ENCODE measurements at places on chromosomes 1 and 21.

GRCh38 chr1:115828101-115829022 lies 12.6 kb downstream of the NHLH2 start:
- DNase-seq: no peak

DNA sequence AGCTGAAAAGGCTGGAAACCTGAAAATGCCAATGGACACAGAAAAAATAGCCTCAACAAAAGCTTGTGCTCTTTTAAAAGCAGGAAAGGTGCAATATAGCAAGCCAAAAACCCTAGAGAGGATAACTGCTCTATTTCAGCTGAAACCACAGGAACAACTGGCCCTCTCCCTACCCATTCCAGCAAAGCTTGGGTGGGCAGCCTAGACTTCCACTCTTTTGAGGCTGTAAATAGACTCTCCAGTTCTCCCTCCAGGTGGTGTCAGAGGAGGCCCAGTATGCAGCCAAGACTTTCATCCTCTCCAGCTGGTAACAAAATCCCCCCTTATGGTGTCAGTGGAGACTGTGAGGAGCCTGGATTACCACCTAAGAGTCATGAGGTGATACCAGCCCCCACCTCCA lies 206.9 kb upstream of the PLD5 start:
- DNase-seq: no peak

DNA sequence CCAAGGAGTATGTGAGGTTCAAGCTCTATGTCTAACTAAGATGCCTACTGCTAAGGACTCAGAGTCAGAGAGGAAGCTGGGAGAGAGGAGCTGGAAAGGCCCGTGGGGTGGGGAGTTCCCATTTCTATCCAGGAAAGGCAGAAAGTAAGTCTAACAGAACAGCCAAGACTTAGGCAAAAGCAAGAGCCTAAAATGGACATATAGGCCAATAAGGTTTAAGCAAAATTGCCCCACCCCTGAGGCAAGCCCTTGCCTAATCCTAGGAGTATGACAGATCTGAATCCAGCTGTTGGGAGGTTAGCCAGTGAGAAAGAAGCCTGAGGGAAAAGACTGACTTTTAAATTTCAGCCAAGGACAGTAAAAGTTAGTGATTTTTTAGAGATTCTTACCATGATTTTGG lies 1.6 kb upstream of the KLHDC9 start:
- no peak for DNase-seq

GRCh38 chr1:18875107-18875795 lies 15.8 kb upstream of the TAS1R2 start:
- peak; percentile 75 for DNase-seq

DNA sequence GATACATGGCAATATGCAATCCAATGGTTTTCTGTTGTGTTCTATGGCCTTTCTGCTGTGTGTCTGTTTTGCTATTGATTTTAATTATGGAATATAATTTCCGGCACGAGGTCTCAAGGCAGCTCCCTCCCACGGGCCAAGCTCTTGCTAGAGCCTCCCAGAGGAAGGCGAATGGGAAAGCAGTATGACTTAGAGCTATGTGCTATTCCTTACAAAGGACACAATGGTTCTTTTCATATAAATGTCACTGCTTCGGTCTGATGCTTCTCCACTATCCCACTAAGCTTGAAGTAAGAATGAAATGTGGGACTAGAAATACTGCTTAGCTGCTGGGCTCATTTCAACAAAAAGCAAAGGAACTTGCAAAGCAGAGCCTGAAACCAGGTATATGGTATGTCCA lies 322.2 kb upstream of the BEND5 start:
- DNase-seq: no peak

- no peak for DNase-seq
These were observed 326.5 kb downstream of the PDE4B start for GRCh38 chr1:66119148-66119547.

GRCh38 chr1:183259924-183260323 lies 73.9 kb downstream of the LAMC2 start:
- no peak for DNase-seq

DNA sequence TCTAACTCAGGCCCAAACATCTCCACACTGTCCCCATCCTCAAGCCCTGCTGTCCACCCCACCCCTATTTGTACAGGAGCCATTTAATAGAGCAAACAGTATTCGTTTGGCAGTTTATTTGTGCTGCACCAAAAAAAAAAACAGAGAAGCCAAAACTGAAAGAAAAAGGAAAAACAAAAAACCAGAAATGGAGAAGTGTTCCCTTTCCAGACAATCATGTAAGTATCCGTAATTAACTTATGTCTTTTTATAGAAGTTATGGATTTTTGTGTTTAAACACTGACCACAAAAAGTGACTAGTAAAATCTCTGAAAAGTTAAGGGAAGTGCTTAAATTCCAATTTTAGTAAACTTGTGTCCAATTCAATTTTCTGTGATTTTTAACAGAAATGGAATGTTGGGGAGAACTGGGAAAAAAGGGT lies 40.4 kb upstream of the ZBTB18 start:
- DNase-seq: no peak

GRCh38 chr1:223411710-223412109 lies 18.5 kb downstream of the CCDC185 start:
- DNase-seq: no peak

GRCh38 chr21:32190493-32191144 lies 88.2 kb downstream of the MIS18A start:
- no peak for DNase-seq

DNA sequence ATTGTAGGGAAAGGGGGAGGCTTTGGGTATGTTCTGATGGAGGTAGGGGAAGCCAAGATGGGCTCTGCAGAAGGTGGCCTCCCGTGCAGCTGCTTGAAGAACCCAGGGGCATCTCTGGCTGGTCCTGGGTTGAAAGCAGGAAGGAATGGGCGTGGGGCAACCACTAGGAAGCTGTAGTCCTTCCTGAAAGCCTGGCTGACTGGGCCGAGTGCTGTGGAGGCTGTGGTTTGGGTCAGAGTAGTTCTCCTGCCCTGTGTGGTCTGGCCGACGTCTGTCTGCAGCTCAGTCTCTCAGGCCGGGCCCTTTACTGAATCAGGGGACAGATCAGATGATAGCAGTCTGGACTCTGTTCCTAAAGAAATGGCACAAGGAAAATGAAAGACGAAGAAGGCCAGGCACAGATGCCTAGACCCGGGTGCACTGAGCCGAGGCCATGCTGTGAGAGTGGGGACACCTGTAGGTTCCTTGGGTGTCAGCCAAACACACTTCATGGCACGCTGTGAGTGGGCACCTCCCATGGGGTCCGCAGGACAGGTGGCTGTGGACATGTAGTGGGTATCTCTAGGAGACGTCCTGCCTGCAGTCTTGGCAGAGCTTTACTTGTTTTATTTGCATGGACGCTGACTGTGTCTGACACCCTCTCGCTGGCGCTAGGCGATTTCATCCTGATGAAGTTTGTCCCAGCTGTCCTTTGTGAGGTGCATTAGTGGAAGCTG lies 87.0 kb downstream of the POFUT2 start:
- no peak for DNase-seq

- DNase-seq: no peak
These were observed 47.1 kb downstream of the C8A start for GRCh38 chr1:56901716-56902115.

GRCh38 chr1:63575340-63575826 lies 17.8 kb upstream of the PGM1 start:
- no peak for DNase-seq

- no peak for DNase-seq
These were observed 27.7 kb downstream of the KIAA1614 start for GRCh38 chr1:180940445-180940844.

GRCh38 chr1:217443845-217444244 lies 187.0 kb downstream of the GPATCH2 start:
- DNase-seq: no peak

DNA sequence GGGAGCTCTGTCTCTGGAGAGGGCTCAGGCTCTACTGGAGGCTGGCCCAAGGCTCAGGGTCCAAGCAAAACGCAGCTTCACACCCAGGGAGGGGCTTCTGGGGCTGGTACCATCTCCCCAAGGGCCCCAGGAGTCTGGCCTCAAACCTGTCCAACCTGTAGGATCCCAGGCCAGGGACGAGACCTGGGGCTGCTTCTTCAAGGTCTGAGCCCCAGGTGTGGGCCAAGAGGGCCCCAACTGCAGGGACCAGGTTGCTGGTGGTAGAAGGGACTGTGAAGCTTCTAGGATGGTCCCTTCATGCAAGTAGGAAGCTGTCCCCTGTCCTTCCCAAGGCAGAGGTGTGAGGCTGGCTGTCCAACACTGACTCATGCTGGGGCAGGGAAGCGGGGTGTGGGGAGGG lies 7.8 kb upstream of the MMEL1 start:
- DNase-seq: no peak

GRCh38 chr1:162822391-162823200 lies 32.1 kb downstream of the HSD17B7 start:
- DNase-seq: peak; percentile 24

DNA sequence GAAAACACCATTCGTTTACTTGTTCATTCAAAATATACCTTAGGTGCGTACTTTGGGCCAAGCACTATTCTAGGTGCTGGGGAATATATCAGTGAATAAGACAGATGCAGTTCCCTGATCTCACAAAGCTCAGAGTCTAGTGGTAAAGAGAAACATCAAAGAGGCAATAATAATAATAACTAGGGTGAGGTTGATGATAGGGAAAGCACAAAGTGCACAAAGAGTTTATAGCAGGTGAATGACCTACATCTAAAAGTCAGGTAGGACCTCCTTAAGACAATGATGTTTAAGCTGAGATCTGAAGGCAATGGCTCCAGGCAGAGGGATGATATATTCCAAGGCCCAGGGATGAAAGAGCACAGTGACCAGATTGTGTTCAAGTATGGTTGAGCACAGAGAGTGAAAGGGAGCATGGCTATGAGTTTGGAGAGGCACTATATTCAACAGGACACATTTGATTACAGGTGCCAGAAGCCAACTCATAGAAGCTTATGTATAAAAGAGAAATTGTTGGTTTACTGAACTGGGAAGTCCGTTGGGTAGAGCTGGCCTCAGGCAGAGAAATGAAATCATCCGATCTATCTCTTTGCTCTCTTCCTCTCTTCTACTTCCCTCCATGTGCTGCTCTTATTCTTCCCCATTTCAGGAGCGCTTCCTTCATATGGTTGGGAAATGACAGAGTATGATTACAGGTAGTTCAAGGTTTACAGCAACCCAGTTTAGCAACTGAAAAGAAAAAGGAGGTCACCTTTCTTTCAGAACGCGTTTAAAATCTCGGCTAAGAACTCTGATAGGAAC lies 23.0 kb upstream of the CCT8 start:
- no peak for DNase-seq

- DNase-seq: no peak
These were observed 14.0 kb upstream of the WASF2 start for GRCh38 chr1:27503844-27504587.

DNA sequence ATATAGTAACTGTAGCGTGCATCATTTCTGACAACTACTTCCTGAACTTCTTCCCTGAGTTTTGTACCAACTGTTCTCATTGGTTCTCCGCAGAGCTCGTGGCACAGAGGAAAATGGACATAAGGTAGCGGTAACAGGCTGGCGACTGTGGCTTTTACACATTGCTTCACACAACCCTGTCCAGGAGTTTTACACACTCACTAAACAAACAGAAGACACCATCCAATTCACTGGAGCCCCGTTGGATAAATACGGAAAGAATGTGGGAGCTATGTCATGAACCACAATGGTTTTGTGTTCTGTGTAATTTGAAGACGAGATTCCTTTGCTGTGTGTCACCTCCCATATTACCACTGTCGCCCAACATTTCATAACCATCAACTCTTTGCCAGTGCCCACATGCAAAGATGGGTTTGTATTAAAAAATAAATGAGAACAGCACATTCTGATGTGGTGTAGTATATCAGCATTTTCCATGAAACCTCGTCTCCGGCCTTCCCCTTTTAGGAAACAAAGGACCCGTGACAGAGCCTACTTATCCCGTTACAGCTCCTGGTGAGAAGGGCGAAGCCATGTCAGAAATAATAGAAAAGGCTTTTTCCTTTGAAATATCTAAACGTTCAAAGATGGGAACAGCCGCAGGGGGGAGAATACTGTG lies 47.4 kb upstream of the ENAH start:
- no peak for DNase-seq

GRCh38 chr1:186605762-186606350 lies 74.4 kb downstream of the PTGS2 start:
- peak; percentile 51 for DNase-seq

DNA sequence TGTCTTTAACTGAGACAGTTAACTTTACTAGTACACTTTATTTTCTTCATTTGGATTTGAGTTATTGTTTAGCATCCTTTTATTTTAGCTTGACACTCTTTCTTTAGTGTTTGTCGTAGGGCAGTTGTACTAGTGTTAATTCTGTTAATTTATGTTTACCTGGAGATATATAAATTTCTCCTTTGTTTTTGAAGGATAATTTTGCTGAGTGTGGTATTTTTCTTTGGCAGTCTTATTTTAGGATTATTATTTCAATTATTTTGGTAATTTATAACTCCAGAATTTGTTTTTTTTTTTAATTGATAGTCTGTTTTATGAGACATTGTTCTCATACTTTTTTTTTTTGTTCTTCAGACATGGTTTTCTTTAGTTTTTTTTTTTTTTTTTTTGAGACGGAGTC lies 73.8 kb upstream of the CHODL start:
- DNase-seq: no peak

DNA sequence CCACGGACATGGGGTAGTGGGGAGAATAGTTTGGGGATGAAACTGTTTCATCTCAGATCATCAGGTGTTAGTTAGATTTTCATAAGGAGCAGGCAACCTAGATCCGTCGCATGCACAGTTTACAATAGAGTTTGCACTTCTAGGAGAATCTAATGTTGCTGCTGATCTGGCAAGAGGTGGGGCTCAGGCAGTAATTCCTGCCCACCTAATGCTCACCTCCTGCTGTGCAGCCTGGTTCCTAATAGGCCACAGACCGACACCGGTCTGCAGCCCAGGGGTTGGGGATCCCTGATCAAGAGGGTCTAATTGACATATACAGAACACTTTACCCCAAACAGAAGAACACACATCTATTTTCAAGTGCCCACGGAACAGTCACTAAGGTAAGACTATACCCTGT lies 275.1 kb downstream of the PTPRU start:
- no peak for DNase-seq

DNA sequence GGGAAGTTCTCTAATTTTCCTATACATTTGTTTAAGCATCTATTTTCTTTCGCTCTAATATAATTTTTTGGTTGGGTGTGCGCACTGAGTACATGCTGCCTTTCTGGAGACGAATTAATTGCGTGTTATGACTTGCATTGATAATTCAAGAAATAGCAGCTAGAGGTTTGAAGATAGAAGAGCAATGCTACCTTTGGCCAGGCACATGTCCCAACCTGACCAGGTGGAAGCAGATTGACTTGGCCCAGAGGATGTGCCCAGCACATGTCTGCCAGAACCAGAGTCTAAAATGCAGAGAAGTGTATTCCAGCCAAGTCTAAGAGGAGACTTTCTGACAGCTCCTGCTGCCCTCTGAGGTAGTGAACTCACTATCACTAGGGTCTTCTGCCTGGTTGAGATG lies 114.3 kb downstream of the SLC35F3 start:
- no peak for DNase-seq

- no peak for DNase-seq
These were observed 38.6 kb upstream of the CCDC190 start for GRCh38 chr1:162899422-162900146.
